D341Med (cell line): ENCODE measurements at places on chromosomes 7 and 10.

DNA sequence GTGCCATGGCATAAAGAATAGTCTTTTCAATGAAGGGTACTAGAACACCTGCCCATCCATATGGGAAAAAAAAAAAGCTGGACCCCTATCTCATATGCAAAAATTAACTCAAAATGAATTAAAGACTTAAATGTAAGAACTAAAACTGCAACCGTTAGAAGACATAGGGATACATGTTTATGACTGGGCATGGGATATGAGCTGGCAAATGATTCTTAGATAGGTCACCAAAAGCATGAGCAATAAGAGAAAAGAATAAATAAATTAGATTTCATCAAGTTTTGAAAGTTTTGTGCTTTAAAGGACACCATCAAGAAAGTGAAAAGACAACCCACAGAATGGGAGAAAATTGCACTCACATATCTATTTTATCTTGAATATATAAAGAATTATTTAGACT is 222.0 kb downstream of the ADK start:
- DNase-seq: no peak

GRCh38 chr10:18879284-18879683 is 169.3 kb upstream of the MALRD1 start:
- DNase-seq: no peak

DNA sequence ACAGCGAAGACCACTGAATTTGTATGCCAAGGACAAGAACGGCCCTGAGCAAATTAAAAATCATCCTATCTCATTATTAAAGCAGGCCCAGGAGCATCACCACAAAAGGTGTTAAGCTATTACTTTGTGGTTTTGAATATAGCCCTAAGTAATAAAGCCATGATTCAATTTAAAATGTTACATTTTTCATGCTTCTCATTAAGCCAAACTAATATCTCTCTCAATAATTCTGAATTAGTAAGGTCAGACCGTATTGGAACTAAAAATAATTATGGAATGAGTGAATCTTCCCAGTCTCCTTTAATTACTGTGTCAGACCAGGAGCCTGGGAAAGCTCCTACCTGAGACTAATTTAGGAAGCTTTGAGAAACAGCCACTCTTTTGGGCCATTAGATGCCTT is 162.4 kb downstream of the SORCS1 start:
- DNase-seq: no peak

GRCh38 chr7:121003986-121004685 is 15.6 kb downstream of the CPED1 start:
- no peak for DNase-seq

GRCh38 chr7:49497471-49497870 is 276.0 kb upstream of the VWC2 start:
- DNase-seq: no peak

GRCh38 chr7:138937484-138937883 is 43.7 kb downstream of the KIAA1549 start:
- DNase-seq: no peak

- DNase-seq: no peak
Observed at GRCh38 chr10:29828440-29828894, 193.7 kb upstream of the SVIL start.
